ENCODE measurements at places on chromosomes 13 and 19. TPM values are rescaled to one million over a fixed set of nuclear protein-coding genes. Genes with fewer than 3 reads are reported as not detected.

- no peaks in the 10 kb centered on the region for H3K4me1 ChIP-seq
- DNase-seq: no peak
- no peaks in the 10 kb centered on the region for H3K27me3 ChIP-seq
- H3K36me3 ChIP-seq: no peaks in the 10 kb centered on the region
- H3K27ac ChIP-seq: no peak overlapping the region
- no peak overlapping the region for H3K4me3 ChIP-seq
These were observed 362.6 kb downstream of the KCNRG start for GRCh38 chr13:50377726-50378270.

Gene ADAMTSL5
- polyA plus RNA-seq: 7.2 TPM

Gene SPART
- 66.2 TPM for polyA plus RNA-seq

Gene ATP8B3
- polyA plus RNA-seq: 84.2 TPM

- no peak overlapping the region for H3K4me3 ChIP-seq
- no peaks in the 10 kb centered on the region for H3K4me1 ChIP-seq
- no peak for DNase-seq
- no peaks in the 10 kb centered on the region for H3K36me3 ChIP-seq
These were observed 220.0 kb downstream of the TEX29 start for GRCh38 chr13:111540486-111540885.

- H3K36me3 ChIP-seq: no peaks in the 10 kb centered on the region
- no peaks in the 10 kb centered on the region for H3K27me3 ChIP-seq
- no peak overlapping the region for H3K4me3 ChIP-seq
- DNase-seq: no peak
These were observed 211.0 kb downstream of the SLC7A1 start for GRCh38 chr13:29384466-29384865.

Gene GPX4
- 1,893 TPM for polyA plus RNA-seq

DNA sequence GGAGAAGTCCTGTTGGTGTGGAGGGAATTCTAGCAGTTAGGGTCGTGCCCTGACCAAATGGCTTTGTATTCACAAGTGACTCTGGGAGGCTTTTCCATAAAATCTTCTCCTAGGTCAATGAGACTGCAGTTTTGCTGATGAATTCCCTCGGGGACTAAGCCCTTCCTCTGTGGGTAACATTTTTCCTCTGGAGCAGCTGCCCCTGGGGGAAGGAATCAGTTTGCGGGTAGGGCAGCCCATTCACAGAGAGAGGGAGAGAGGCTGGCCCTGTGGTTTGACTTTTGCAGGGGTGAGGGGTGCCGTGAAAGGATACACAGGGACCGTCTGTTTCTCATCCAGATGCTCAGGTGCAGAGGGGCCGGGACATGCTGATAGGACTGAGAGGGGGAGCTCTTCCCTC, 67.3 kb downstream of the ERICH6B start:
- H3K27me3 ChIP-seq: no peaks in the 10 kb centered on the region
- H3K4me1 ChIP-seq: no peaks in the 10 kb centered on the region
- no peaks in the 10 kb centered on the region for H3K36me3 ChIP-seq
- H3K27ac ChIP-seq: no peak overlapping the region
- no peak for DNase-seq

DNA sequence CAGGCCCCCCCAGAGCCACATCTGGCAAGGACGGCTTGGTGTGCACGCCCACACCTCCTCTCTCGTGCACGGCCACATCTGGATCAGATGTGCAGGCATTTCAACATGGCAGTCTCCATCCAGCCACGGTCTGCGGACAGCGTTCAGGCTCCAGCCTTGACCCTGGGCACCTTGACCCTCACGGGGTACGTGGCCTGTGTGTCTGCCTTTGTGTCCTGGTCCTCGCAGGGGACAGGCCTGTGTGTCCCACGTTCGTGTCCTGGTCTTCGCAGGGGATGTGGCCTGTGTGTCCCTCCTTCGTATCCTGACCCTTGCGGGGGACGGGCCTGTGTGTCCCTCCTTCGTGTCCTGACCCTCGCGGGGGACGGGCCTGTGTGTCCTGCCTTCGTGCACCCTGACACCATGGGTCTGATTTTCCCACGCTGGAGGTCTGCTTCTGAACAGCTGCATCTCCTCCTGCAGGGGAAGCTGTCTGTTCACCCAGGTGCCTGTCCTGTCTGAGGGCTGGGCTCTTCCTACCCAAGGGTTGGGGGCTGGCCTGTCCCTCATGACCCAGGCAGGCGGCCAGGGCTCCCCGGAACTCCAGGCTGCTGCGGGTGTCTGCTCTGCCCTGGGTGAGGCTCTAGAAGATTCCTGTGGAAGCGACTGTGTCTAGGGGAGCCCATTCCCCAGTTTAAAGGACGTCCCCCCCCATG, 25.3 kb downstream of the RASA3 start:
- DNase-seq: no peak
- H3K4me1 ChIP-seq: no peaks in the 10 kb centered on the region
- no peak overlapping the region for H3K4me3 ChIP-seq
- H3K36me3 ChIP-seq: no peaks in the 10 kb centered on the region

DNA sequence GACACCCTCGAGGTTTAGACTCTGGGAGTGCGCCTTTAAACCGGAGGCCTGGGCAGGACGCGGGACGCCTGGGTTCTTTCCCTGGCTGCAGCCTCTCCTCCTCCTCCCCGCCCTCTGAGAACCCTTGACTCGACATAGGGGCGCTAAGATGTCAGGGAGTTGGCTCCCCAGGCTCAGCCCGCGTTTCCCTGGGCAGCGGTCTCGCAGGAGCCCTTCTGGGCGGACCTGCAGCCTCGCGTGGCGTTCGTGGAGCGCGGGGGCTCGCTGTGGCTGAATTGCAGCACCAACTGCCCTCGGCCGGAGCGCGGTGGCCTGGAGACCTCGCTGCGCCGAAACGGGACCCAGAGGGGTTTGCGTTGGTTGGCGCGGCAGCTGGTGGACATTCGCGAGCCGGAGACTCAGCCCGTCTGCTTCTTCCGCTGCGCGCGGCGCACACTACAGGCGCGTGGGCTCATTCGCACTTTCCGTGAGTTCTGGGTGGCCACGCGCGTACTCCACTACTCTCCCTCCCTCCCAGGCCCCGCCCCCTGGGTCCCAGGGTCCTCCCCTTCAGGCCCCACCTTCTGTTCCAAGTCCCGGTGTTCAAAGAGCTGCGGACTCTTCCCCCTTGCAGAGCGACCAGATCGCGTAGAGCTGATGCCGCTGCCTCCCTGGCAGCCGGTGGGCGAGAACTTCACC, 1.3 kb downstream of the ICAM5 start:
- peaks cover 46% of the 10 kb centered on the region for H3K4me1 ChIP-seq
- H3K36me3 ChIP-seq: no peaks in the 10 kb centered on the region
- peak overlapping the region; percentile 40 for H3K4me3 ChIP-seq
- H3K27ac ChIP-seq: no peak overlapping the region

DNA sequence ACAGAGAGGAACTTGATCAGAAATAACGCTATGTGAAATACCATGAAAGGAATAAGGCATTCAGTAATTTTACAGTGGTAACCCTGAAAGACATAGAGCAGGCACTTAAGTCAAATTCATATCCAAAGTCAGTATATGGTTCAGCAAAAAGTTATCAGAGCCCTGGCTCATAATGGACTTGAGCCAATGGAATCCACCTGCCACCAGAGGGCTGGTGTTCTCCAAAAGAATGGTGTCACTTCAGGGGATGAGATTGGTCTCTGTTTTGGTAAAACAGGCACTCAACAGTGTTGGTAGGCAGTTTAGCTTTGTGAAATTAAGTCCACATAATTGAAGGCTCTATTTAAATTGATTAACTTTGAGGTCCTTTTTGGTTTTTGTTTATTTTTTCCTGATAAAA, 93.9 kb downstream of the LIG4 start:
- no peak overlapping the region for H3K4me3 ChIP-seq
- H3K36me3 ChIP-seq: no peaks in the 10 kb centered on the region
- no peaks in the 10 kb centered on the region for H3K27me3 ChIP-seq
- no peak overlapping the region for H3K27ac ChIP-seq

Gene NLRP9
- polyA plus RNA-seq: 0.11 TPM

- peak within 1 kb of the TSS; percentile 84 for H3K4me3 ChIP-seq
- H3K27me3 ChIP-seq: no peaks in the 10 kb centered on the region
- H3K27ac ChIP-seq: peak within 1 kb of the TSS; percentile 85
- DNase-seq: peak; percentile 77
- H3K36me3 ChIP-seq: no peaks in the 10 kb centered on the region
- peaks cover 34% of the 10 kb centered on the region for H3K4me1 ChIP-seq
These were observed at the start of gene GAS6 for GRCh38 chr13:113863524-113864272. TSS of gene GAS6 (minus strand) at chr13:113864076. CDS start at chr13:113863920, 156 bp downstream.

- no peaks in the 10 kb centered on the region for H3K36me3 ChIP-seq
- no peak overlapping the region for H3K27ac ChIP-seq
- no peak for DNase-seq
- no peak overlapping the region for H3K4me3 ChIP-seq
- H3K27me3 ChIP-seq: no peaks in the 10 kb centered on the region
- no peaks in the 10 kb centered on the region for H3K4me1 ChIP-seq
These were observed 961 bp upstream of the VSIG10L start for GRCh38 chr19:51342631-51343569.

DNA sequence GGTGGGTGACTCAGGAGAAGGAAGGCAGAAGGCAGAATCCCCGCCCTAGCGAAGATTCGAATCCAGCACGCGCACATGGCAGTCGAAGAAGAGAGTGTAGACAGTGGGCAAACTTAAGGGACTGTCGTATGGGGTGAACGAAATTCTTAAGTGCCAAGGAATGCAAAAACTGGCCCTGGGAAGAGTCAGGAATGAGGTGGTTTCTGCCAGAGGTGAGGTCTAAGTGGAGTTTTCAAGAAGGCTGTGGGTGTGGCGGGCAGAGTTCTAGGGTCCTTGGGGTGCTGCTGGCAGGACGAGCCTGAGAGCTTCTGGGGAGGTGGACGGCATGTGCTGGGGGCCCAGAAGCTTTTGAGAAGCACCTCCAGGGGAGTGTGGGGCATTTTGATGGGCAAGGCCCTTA, 63.9 kb upstream of the RNF113B start:
- DNase-seq: no peak
- H3K27ac ChIP-seq: no peak overlapping the region
- H3K4me1 ChIP-seq: no peaks in the 10 kb centered on the region
- H3K4me3 ChIP-seq: no peak overlapping the region

GRCh38 chr13:110874508-110874960, 40.3 kb downstream of the ANKRD10 start:
- peak overlapping the region; percentile 31 for H3K4me3 ChIP-seq
- no peaks in the 10 kb centered on the region for H3K27me3 ChIP-seq
- peaks cover 14% of the 10 kb centered on the region for H3K4me1 ChIP-seq
- H3K27ac ChIP-seq: no peak overlapping the region
- DNase-seq: peak; percentile 84
- H3K36me3 ChIP-seq: no peaks in the 10 kb centered on the region

DNA sequence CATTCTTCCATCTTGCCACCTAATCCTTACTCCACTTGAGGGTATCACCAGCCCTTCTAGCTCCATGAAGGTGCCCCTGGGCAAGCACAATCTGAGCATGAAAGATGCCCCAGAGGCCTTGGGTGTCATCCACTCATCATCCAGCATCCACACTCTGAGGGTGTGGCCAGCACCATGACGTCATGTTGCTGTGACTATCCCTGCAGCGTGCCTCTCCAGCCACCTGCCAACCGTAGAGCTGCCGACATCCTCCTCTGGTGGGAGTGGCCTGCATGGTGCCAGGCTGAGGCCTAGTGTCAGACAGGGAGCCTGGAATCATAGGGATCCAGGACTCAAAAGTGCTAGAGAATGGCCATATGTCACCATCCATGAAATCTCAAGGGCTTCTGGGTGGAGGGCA, 3.1 kb upstream of the KLK3 start:
- no peak overlapping the region for H3K27ac ChIP-seq
- H3K4me1 ChIP-seq: no peaks in the 10 kb centered on the region
- no peak overlapping the region for H3K4me3 ChIP-seq
- no peak for DNase-seq
- H3K27me3 ChIP-seq: no peaks in the 10 kb centered on the region

DNA sequence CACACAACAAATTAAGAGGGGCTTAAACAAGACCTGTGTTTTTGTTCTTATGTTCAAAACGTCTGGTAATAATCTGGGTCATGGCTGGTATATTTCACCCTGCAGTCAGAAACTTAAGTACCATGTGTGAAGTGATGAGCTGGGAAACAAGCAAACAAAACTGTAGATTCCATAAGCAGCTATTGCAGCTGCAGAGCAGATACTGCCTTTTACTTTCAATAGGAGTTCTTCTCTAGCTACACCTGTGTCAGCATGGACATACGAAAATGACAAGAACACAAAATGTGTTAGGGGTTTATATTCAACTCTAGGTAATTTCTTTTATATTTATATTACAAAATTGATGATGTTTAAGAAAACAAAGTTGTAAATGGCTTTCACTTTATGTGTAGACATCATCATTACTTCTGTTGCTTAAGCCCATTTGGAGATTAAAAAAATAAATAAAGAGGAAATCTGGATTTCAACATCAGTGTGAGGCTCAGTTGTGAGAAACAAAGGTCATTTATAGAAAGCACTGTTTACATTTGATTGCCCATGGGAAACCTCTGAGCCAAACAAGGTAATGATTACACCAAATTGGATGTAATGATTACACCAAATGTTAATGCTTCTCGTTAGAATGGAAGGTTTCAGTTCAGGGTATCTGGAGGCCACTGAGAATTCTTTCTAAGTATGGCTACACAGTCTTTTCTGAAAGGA, 451.0 kb upstream of the SLC10A2 start:
- no peak for DNase-seq
- no peaks in the 10 kb centered on the region for H3K36me3 ChIP-seq
- H3K27ac ChIP-seq: no peak overlapping the region
- no peaks in the 10 kb centered on the region for H3K27me3 ChIP-seq
- H3K4me1 ChIP-seq: no peaks in the 10 kb centered on the region
- H3K4me3 ChIP-seq: no peak overlapping the region

Gene ZSCAN4
- polyA plus RNA-seq: 0.26 TPM

- H3K27ac ChIP-seq: no peak overlapping the region
- no peaks in the 10 kb centered on the region for H3K4me1 ChIP-seq
- DNase-seq: no peak
- no peaks in the 10 kb centered on the region for H3K27me3 ChIP-seq
- no peaks in the 10 kb centered on the region for H3K36me3 ChIP-seq
These were observed 265.2 kb upstream of the MAB21L1 start for GRCh38 chr13:35741657-35742056.

DNA sequence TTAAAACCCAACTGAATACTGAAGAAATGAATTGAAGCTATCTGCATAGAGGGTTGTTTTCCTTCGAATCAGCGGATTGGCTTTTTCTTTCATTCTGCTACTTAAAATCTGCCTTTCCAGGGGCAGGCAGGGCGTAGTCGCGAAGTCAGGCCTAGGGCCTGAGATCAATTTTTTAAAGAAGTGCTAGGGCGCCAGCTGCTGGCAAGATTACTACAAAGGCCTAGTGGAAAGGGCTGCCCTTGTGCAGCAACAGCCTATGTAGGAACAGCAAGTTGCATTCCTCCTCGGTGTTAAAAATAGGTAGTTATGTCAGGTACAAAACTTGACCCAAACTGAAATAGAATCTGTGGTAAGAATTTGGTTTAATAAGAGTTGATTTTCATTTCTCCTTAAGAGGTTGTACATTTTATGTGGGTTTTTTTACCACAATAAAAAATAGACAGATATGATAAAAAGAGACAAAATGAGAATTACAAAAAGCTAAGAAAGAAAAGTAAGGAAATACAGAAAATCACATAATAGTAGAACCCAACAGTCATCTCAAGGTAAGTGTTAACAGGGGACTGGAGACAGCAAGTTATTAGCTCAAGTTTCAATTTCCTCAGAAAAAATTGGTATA, 9.5 kb upstream of the URAD start:
- H3K4me1 ChIP-seq: no peaks in the 10 kb centered on the region
- H3K27me3 ChIP-seq: no peaks in the 10 kb centered on the region
- no peaks in the 10 kb centered on the region for H3K36me3 ChIP-seq
